ENCODE measurements at places on chromosomes 4 and X.

GRCh38 chrX:133402042-133402453 is 13.2 kb downstream of the GPC4 start:
- DNase-seq, result no peak

- DNase-seq, result no peak
Measured at GRCh38 chr4:68272380-68272779, 26.9 kb upstream of the TMPRSS11B start.

DNA sequence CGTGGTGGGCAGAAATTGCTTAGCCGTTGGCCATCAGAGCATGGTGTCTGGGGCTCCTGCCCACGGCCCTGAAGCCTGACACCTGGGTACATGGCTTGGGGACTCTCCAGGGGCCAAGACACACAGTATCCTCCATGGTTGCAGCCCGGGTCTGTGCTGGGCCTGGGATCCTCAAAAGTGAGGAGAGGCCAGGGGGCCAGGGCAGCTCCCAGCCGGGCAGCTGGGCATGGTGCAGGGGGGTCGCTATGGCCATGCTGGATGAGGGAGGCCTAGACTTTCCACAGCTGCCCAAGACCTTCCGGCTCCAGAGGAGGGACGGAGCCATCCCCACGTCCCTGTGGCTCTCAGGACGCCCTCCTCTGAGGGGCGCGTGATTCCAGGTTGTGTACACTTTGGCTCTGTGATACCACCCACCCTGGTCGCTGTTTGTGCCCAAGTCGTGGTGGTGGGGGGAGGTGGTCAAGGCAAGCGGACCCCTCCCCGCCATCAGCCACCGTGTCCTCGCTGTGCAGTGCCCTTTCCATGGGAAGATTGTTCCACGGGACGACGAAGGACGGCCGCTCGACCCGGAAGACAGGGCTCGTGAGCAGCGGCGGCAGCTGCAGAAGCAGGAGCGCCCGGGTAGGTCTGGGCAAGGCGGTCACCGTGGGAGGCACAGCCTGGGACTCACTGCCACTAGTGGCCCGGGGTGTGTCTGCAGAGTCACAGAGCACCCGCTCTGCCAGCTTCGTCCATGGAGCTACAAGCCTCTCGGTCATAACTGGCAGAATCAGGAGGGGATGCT is 25.7 kb downstream of the NKX1-1 start:
- DNase-seq, result no peak

- DNase-seq, result no peak
Measured at GRCh38 chr4:178165251-178165950, 723.2 kb upstream of the AGA start.

GRCh38 chrX:12010436-12010835 is 127.8 kb upstream of the FRMPD4 start:
- DNase-seq, result no peak

GRCh38 chr4:172725581-172725980 is 443.0 kb upstream of the GALNT7 start:
- DNase-seq, result no peak

DNA sequence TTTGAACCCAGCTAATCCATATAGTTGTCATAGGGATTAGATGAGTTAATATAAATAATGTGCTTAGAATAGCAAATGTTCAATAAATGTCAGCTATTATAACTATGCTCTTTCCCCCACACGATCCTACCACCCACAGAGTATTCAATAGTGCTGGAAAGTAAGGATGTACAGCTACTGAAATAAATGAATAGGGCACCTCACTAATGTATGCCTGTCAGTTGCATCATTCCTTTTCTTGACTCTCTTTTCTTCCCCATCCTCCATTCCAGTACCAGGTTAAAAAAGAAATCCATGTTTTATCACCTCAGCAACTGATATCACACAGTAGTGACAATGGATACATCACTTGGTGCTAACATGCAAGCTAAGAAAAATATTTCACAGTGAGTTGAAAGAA is 42.8 kb upstream of the GPM6B start:
- no peak for DNase-seq

DNA sequence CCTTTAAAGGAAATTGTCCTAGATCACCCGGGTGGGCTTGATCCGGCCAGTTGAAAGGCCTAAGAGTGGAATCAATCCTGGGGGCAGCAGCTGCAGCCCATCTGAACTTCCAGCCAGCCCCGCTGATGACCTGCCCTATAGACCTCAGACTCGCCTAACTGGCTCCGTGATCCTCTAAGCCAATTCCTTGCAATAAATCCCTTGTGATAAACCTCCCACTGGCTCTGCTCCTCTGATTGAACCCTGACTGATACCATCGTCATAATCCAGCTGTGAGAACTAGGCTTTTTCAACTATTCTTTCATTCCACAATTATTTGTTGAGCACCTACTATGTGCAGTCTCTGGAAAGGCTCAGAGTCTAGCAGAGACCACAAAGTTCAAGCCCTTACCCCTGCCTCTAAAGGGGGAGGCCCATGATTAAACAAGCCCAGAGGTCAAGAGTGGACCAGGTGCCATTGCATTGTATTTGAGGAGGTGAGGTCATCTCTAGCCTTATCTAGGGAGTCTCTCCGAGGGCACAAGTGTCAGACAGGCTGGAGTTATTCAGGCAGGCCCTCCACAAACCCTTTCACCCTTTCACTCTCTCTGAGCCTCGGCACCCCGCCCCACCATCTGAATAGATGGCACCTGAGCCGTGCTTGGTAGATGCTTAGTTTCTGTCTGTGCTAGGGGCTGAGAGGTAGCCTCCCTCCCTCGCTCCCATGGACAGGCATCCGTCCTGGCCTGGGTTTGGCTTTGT is 20.5 kb upstream of the GPR78 start:
- DNase-seq, result no peak

DNA sequence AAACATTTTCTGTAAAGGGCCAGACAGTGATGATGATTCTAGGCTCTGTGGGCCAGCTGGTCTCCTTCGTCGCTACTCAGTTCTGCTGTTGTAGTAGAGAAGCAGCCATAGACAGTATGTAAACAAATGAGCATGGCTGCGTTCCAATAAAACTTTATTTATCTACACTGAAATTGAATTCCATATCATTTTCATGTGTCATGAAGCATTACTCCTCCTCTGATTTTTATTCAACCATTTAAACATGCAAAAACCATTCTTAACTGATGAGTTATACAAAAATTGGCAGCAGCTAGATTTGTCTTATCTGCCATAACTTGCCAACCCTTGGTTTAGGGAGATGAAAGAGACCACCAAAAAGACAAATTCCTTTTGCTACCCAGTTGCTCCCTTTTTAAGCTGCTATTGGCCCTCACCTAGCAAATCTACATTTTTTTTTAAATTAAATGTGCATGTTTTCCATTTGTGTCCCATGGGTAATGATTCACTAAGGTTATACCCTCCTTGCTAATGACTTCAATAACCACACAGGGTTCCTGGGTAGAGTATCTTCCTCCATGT is 309.9 kb downstream of the DHX15 start:
- no peak for DNase-seq

DNA sequence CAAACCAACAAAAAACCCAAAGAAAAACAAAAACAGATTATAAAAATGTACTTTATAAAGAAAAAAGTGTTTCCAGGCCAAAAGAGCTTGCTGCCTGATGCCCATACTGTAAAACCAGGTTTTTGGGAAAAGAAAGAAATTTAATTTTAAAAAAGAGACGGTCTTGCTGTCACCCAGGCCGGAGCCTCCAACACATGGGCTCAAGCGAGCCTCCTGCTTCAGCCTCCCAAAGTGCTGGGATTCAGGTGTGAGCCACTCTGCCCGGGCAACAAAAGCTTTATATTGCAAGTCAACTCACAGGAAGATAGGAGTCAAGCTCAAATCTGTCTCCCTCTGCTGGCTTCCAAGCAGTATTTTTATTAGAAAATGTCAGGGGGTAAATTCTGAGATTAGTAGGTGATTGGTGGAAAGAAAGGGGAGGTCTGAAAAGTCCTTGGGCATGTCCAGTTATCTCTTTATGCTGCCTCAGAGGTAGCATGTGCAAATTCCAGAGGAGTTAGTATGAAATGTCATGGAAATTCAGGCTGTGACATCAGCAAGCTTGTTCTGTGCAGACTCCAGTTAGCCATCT is 39.4 kb downstream of the MGST2 start:
- DNase-seq, result no peak

GRCh38 chrX:49106930-49107329 is 16.6 kb downstream of the GPKOW start:
- no peak for DNase-seq

DNA sequence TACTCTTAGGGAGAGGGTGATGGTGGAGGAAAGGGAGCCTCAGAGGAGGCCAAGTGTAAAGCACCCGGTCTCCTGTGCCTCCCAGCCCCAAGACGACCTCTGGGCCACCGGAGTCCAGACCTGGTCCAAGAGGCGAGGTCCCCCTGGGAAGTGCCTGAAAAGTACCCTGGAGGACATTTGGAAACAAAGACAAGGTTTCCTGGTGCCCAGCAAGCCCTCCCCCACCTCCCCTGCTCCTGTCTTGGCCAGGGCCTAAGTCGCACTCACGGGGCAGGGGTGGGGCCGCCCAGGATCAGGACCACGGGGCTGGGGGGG is 532 bp upstream of the SH3BP2 start:
- DNase-seq, result no peak

Measured in hindlimb muscle (tissue), 1 donor.